GM12864 (cell line): ENCODE measurements at places on chromosomes 16 and 17.

- DNase-seq: no peak
Observed at GRCh38 chr17:43016216-43016615, 6.0 kb downstream of the VAT1 start.

- no peak for DNase-seq
Observed at GRCh38 chr16:12239226-12239625, 262.7 kb downstream of the SNX29 start.

GRCh38 chr16:88541831-88542616, 28.2 kb upstream of the ZC3H18 start:
- no peak for DNase-seq

DNA sequence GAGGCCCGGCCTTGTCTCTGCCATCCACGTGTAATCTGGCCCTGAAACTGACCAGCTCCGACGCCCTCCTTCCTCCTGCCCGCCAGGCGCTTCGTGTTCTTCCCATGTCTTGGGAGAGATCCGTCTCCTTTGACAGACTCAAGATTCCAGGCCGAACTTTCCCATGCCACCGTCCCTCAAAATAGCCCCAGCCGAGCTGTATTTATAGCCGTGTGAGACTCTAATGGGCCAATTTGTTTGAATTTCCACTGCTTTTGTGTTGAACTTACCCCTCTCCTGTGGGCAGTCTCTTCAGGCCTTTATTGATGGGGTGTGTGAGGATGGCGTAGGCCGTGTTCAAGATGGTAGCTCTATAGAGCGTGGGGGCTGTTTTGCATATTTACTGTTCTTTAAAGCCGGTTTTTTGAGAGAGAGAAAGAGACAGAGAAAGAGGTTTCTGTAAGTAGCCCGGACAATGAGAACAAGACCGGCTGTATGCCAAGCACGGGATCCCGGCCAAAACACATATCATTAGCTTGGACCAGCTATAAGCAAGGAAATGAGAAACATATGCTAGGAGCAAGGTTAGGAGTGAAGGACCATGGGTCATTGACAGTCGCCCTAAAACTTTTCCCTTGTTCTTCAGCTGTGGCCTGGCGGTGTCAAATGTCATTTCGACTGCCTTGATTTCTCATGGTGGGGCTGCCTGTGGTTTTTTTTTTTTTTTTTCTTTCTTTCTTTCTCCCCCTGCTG, 124.5 kb upstream of the ZFHX3 start:
- DNase-seq: no peak

GRCh38 chr16:17302214-17302613, 168.5 kb downstream of the XYLT1 start:
- no peak for DNase-seq

GRCh38 chr16:23359092-23359760, 57.1 kb downstream of the SCNN1B start:
- no peak for DNase-seq

GRCh38 chr17:70786081-70786480, 616.7 kb downstream of the KCNJ2 start:
- no peak for DNase-seq

DNA sequence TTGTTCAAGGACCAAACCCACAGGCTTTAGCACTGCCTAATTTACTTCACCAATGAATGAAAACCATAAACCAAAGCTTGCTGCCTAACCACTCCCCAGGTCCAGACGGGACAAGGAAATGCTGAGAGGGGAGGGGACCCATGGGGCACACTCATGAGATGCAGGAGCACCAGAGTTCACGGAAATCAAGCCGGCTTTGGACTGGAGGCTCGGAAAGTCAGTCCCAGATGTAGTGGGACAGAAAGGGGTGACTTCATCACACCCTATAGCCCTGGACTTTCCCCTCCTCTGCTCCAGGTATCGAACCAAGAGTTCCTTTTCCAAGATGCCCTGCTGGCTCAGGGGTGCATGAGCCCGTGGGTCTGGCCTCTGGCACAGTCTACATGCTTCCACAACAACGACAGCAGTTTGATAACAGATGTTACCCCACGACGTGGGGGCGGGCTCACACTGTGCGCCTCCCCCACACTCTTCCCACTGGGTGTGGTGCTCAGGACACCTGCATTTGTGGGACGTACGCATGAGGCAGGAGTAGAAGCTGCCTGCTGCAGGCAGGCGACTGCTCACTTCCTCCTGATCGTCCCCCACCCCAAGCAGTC, 63.2 kb downstream of the AMFR start:
- no peak for DNase-seq

GRCh38 chr16:625117-625976, 5.4 kb upstream of the WFIKKN1 start:
- DNase-seq: no peak

DNA sequence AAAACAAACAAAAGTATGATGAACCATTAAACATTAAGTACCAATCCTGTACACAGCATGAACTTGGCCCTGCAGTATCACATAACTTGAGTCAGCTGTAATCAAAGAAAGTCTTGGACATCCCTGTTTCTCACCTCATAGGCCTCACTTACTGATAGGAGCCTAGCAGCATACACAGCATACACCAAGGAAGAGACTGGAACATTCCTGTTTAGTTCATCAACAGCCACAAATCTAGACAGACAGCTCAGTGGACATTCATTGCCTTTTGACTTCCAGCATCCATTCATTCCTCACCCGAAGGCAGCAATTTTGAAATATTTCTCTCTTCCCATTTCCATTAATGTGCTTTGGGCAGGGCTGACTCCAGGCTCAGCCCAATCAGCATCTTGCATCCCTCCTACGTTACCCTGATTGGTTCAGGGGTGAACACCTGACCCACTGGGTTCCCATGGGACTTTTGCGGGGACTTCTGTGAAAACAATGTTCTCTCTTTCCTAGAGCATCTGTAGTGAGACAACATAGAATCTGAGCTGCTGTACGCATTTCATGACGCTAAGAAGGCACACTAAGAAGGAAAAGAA, 336.7 kb upstream of the ZFHX3 start:
- DNase-seq: no peak

DNA sequence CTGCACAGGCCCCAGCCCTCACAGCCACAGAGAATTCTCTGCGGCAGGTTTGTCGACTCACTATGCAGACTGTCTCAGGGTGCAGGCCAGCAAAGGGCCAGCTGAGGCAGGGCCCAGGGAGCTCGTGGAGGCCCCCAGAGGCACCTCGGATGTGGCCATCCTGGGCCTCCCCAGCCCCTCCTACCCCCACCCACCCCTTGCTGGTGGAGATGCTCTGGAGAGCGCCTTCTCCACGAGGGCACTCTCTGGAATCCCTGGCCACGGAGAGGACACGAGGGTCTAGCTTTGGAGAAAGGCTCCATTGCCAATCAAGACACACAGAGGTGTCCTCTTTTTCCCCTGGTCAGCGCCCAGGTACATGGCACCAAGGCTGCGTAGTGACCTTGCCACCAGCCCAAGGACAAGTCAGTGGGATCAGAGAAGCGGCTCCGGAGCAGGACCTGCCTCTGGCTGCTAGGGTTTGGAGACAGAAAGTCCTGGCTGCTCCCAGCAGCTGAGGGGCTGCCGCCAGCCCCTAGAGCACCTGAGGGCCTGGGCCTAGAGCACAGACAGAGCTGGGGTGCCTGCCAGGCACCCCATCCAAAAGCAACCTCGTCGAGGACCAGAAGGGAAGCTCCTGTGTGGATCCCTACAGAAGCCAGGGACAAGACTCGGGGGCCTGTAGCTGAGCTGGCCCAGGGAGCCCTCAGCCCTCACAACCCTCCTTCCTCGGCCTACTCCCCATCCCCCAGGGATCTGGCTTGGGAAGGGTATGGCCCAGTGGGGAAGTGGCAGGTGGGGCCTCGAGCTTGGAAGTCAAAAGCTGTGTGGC, 18.7 kb downstream of the ARL2BP start:
- DNase-seq: no peak

GRCh38 chr17:49587366-49588073, 11.8 kb downstream of the NXPH3 start:
- no peak for DNase-seq

GRCh38 chr17:28295677-28296578, 23.1 kb upstream of the TMEM97 start:
- no peak for DNase-seq

DNA sequence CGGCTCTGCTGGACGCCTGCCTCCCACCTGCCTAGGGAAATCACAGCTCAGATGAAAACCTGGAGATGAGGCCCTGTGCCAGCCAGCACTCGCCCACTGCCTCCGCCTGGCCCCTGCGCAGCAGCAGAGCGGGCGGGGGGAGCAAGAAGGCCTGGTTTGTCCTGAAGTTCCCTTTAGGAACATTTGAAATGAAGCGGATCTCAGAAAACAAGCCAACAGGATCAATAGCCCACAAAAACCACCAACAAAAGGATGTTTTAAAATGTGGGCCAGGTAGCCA, 48.0 kb downstream of the RBFOX3 start:
- DNase-seq: no peak

- DNase-seq: no peak
Observed at GRCh38 chr16:12170103-12171040, 193.8 kb downstream of the SNX29 start.

- DNase-seq: no peak
Observed at GRCh38 chr17:49578414-49578813, 2.7 kb downstream of the NXPH3 start.
